ENCODE measurements at places on chromosomes 2 and 18.

GRCh38 chr2:173985605-173985992, 20.4 kb upstream of the SP3 start:
- no peak for DNase-seq

- no peak for DNase-seq
Measured at GRCh38 chr18:8989855-8990254, 112.6 kb upstream of the NDUFV2 start.

DNA sequence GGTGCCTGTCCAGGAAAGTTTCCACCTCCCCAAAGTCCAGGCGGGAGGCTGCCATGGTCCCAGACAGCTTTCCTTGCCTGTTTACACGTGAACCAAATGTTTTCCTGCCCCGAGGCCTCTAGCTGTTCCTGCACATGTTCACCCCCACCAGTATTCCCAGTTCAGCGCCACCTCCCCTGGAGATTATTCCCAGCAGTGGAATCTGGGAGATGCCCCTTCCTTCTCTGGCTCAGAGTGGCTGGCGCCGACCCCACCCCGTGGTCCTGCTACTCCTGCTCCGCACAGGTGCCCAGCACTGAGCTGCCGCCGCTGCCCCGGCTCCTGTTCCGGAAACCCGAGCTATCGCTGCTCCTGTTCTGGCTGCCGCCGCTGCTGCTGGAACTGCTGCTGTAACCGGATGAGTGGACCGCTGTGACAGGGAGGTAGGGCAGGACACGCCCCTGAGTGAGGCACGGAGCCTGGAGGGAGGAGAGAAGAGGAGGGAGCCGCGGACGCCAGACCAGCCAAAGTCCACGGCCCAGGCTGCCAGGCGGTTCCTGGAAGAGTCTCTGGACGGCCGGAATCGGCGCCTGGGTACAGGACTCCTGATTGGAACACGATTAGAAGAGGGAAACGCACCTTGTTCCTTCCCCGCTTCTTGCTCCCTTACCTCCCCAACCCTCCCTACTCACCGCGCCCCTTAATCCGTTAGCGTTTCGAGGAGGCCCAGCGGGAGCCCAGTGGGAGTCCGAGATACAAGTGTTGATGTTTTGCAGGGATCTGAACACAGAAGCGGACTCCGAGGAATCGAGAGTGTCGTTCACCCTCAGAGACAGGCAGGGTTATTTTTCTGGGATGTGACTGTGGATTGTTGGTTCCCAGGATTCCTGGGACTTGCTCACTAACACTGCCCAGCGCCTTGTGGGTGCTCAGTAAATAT, at the start of gene PDE11A:
Gene PDE11A, minus strand, starts transcription at position 395 of the 919 bp plus-strand sequence. Its CDS starts 340 bp downstream, at position 55.
- DNase-seq = no peak

- DNase-seq = no peak
Measured at GRCh38 chr18:48735080-48735676, 196.3 kb downstream of the CTIF start.

- no peak for DNase-seq
Measured at GRCh38 chr18:25100418-25100817, 251.5 kb downstream of the ZNF521 start.

DNA sequence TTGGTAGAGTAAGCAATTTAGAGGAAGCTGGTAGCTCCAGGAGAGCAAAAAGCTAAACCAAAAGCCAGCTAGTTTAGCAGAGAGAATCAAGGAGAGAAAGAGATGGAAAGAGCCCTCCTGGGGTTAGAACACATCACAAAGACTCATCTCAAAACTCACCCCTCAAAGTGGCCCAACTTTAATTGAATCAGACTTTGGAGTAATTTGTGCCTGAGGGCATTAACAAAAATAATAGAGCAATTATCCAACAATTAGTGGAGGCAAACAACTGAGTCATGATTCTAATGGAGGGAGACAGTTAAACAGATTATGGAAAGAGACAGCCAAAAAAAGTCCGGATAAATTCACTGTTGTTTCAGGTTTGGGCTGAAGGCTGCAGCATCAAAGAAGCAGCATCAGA, 417.4 kb downstream of the KCNJ3 start:
- DNase-seq = no peak

GRCh38 chr2:128435576-128436478, 117.2 kb upstream of the HS6ST1 start:
- DNase-seq = no peak

DNA sequence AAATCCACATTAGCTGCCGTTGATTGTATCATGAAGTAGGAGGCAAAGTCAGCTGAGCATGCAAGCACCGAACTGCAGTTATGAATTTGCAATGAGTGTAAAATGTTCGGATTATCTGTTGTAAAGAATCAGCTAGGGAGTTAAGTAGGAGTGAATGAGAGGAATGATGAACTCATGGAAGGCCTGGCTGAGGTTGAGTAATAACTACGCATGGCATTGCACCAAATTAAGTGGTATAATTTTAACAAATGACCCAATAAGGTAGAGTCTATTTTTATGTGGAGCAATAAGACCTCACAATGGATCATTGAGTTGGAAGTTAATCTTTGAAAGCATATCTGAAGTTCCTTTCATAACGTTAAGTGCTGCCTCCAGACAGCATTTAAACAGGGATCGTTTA, 288.2 kb upstream of the CHST9 start:
- no peak for DNase-seq

- DNase-seq = no peak
Measured at GRCh38 chr2:145277922-145278321, 758.0 kb upstream of the ZEB2 start.

- DNase-seq = no peak
Measured at GRCh38 chr2:34408100-34408499, 809.0 kb upstream of the FAM98A start.

GRCh38 chr2:221454459-221455105, 117.5 kb downstream of the EPHA4 start:
- DNase-seq = no peak

GRCh38 chr2:111918383-111918806, 20.0 kb downstream of the MERTK start:
- DNase-seq = no peak

DNA sequence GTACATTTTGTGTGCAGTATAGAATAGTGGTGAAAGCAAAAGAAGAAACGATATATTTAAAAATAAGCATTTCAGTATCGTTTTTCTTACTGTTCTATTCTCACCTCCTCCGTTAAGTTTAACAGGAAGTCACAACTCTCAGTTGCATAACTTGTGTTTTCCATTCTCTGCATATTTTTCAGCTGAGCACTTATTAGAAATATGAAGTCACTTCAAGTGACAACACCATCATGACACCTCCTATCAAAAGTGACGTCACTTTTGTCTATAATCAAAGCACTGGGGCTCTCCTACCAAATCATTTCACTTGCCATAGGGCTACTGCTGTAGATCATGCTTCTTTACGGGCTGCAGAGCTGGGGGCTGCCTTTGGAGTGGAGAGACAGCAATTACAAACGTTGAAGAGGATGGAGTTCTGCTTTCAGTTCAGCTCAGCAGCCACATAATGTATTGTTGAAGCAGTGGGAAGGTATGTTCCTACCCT, 36.3 kb downstream of the STAT4 start:
- DNase-seq = no peak

DNA sequence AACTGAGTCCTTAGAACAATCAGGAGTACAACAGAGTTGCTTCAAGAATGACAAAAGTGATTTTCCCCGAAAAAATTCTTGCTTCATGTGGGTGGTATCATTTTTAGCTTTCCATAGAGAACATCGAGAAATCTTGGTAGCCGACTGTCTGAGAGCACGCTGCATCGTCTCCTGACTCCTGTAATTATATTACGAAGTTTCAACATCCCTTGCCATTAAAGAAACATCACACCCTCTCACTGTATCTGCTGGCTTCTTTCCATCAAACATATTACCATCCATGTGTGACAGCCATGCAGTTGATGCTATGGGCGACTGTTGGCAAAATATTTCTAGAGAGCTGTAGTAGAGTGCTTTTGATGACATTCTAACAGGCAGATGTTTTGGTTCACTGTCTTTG, 311.2 kb downstream of the CMPK2 start:
- DNase-seq = peak; percentile 2

- DNase-seq = no peak
Measured at GRCh38 chr2:240302041-240302440, 133.4 kb upstream of the GPC1 start.

GRCh38 chr2:109029490-109030201, 40.6 kb upstream of the EDAR start:
- no peak for DNase-seq

DNA sequence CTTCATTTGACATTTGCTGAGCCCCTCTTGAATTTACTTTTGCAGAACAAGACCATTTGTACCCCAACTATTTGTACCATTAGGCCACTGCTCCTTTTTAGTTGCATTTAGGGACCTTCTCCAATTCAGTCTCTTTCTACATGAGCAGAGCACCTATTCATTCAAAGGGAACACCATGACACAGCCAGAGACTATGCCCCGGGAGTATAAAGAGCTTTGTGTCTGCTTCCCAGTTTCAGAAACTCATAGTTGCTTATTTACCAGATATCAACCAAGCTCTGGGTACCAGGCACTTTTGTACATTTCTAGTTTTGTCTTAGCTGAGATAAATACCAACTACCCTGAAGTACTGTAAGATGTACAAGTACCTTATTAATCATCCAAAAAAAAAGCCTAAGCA, 269.1 kb upstream of the SIX3 start:
- DNase-seq = no peak

DNA sequence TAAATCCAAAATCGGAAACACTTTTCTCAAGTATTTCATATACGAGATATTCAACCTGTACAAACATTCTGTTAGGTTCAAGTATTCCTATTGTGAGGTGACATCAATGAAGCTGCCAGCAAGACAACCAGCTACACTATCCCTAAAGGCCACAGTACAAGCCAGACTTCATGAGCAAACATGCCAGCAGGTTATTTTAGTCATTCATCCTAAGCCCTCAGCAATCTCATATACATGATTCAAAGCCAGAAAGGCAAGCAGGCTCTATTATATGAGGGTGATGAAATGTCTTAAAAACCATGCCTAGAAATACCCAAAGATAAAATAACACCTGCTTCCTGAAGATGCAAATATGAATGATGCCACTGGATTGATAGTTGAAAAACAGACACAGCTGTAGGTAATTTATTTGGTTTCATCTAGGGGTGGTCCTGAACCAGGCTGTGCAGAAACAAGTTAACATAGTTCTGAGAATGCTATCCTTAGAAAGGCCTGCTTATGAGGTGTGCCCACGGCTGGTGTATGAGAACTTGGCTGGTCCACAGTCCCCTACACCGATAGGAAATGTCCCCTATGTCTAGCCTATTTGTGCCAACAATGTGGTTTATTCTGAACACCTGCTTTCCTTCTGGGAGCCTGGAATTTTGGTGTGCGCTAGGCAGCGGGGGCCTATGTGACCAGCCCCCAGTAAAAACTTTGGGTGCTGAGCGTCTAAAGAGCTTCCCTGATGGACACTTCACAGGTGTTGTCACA, 48.2 kb upstream of the KIDINS220 start:
- DNase-seq = no peak

DNA sequence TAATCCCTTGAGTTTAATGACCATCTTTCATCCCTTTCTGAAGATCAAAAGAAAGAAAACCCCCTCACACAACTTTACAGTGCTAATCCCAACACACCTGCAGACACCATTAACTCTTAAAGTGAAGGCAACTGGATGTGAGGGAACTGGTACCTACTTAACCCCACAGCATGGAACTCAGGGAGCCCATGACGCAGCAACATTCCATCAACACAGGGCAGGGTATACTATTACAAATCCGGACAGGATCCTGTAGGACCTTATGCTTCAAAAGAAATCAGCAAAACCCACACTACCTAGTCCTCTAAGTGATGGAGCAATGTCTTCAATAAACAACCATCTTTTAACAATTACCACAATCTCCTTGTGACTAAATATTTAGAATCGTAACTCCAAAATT, 78.6 kb downstream of the FARSB start:
- DNase-seq = no peak

DNA sequence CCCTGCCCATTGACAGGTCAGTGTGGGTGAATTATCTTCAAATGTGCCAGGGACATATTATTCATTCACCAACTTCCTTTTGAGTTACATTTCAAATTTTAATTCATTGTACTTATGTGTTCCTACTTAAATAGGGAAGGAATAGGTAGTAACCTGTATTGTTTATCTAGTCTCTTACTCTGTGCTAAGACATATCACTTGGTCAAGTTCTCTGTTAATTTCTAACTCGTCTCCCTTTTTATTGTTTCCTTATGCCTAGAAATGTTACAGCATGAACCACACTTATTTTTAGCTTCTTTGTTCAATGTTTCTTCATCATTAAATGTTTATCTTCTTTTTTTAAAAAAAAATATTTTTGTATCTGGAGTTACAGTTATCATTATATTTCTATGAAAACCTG, 151.9 kb downstream of the HAUS1 start:
- DNase-seq = no peak

- no peak for DNase-seq
Measured at GRCh38 chr2:26462511-26463243, 15.2 kb downstream of the OTOF start.

- no peak for DNase-seq
Measured at GRCh38 chr2:227602358-227602757, 3.7 kb downstream of the SCYGR2 start.

GRCh38 chr2:5464657-5465056, 227.5 kb upstream of the SOX11 start:
- no peak for DNase-seq

DNA sequence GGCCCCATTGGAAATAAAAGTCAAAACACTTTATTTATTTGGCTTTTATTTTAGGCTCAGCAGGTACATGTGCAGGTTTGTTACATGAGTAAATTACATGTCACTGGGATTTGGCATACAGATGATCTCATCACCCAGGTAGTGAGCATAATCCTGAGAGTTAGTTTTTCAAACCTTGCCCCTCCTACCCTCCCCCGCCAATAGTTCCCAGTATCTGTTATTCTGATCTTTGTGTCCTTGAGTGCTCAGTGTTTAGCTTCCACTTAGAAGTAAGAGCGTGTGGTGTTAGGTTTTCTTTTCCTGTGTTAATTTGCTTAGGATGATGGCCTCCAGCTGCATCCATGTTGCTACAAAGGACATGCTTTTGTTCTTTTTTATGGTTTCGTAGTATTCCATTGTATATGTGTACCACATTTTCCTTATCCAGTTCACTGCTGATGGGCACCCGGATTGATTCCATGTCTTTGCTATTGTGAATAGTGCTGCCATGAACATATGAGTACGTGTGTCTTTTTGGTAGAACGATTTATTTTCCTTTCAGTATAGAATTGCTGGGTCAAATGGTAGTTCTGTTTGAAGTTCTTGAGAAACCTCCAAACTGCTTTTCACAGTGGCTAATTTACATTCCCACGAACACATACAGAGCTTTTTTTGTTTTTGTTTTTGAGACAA, 47.9 kb downstream of the ARMC9 start:
- no peak for DNase-seq

All from hippocampal formation (tissue), 2 donors.